Left cardiac atrium (tissue), 4 donors: ENCODE measurements at places on chromosomes 12 and 14. TPM values are rescaled to one million over a fixed set of nuclear protein-coding genes. Genes with fewer than 3 reads are reported as not detected.

The PIWIL1 gene
- total RNA-seq: not detected

The GPR137C gene
- 0.74 TPM for total RNA-seq

The MYO1H gene
- total RNA-seq: 2.0 TPM

The SOX5 gene
- total RNA-seq: 7.6 TPM

The BDKRB1 gene
- total RNA-seq: 0.21 TPM

The BEGAIN gene
- 2.1 TPM for total RNA-seq

The ADSS1 gene
- total RNA-seq: 102 TPM

The IRAK3 gene
- total RNA-seq: 16.7 TPM

The SFSWAP gene
- 19.2 TPM for total RNA-seq

The KRT2 gene
- total RNA-seq: not detected

The OR6C65 gene
- not detected for total RNA-seq

The NOS1 gene
- 0.89 TPM for total RNA-seq

The LHX5 gene
- total RNA-seq: not detected

The APOF gene
- total RNA-seq: not detected

The CBX5 gene
- 50.8 TPM for total RNA-seq

The CACNA1C gene
- 127 TPM for total RNA-seq
